NCI-H1105 treated with DMSO at 0.1 percent for 48 hours (cell line): ENCODE measurements at places on chromosomes 5 and 9.

- DNase-seq, result no peak
Measured at GRCh38 chr5:132274050-132274792, 16.7 kb downstream of the PDLIM4 start.

DNA sequence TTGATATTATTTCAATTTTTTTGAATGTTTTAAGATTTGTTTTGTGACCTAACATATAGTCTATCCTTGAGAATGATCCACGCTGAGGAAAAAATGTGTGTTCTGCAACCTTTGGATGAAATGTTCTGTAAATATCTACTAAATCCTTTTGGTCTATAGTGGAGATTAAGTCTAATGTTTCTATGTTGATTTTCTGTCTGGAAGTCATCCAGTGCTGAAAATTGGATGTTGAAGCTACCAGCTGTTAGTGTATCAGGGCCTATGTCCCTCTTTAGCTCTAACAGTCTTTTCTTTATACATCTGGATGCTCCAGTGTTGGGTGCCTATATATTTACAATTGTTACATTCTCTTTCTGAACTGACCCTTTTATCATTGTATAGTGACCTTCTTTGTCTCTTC, 422.3 kb downstream of the TMEM232 start:
- DNase-seq, result no peak

- no peak for DNase-seq
Measured at GRCh38 chr5:128328007-128328406, 210.0 kb downstream of the FBN2 start.

DNA sequence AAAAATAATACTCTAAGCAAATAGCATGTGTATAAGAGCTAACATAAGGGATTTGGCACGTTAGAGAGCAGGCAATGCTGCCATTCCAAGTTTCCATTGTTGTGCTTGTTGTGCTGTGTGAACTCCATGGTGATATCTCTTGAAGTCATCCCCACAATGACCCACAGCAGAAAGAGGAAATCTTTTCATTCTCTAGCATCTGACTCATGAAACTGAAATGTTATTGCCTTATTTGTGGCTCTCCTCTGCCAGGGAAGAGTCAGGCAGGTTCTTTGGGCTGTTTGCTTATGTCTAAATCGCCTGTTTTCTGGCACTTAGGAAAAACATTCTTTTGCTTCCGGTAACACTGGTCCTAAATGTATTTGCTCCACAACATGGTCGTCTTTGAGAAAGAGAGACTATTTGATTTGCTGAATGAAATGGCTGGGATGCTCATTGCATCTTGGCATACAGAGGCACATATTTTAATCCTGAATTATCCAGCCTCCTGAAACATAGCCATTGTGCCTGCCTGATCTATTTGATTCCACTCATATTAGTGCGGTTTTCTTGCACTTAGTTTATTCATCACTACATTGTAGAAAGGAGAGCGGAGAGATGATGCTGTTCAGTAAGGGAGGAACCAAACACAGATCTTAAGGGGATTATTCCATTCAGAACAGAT, 188.8 kb downstream of the CSNK1G3 start:
- no peak for DNase-seq

GRCh38 chr9:33354651-33355211, 47.6 kb downstream of the AQP7 start:
- no peak for DNase-seq

GRCh38 chr9:89382026-89382986, 64.0 kb downstream of the SECISBP2 start:
- DNase-seq, result no peak

GRCh38 chr9:138011951-138012500, 134.4 kb downstream of the CACNA1B start:
- DNase-seq, result no peak

DNA sequence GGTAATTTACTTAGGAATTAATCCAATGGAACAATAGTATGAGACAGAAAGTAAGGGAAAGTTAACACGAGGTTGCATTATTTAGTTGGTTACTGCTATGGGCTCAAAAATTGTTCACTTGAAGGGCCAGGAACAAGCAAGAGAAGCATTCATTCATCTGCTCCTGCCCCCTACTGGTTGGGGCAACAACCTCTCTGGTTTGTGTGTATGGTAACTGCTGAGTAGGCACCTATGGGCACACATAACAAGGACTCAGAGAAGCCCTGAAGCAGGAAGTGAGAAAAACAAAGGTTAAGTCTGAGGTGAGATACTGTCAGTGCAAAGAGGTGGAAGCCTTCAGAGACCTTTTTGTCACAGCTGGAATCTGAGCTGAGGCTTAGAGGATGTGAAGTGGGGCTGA, 34.4 kb upstream of the RANBP6 start:
- DNase-seq, result no peak

GRCh38 chr5:149271716-149272563, at the start of gene AFAP1L1:
AFAP1L1 (plus strand) TSS chr5:149271859; CDS start chr5:149271969, 110 bp downstream.
- peak; percentile 1 for DNase-seq

GRCh38 chr9:3475300-3476020, 50.3 kb downstream of the RFX3 start:
- DNase-seq, result no peak

DNA sequence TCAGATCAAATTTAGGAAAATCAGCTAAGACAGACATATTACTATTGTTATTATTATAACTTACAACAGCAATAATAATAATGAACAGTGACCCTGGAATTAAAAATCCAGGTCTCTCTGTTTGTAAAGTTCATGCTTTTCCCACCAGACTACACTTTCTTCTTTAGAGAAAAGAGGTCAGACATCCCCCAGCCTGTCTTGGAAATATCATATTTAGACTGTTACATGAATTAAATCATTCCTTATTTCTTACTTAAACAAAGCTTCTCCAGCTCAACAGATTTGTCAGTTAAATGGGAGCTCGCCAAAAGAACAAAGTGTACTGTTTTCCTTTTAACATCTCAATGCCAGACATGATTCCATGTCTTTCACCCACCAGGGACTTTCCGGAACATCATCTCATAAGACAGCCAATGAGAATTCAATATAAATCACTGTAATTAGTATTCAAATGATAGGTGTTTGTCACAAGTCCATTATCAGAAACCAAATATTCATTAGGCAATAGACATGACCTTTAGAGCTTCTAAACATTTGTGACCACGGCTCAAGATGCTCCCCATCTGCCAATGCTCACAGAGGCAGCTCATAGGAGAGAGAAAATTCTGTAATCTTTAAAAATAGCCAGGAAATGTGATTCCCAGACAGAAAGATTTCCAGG, 351.9 kb downstream of the ENC1 start:
- DNase-seq, result no peak
